Esophagus squamous epithelium (tissue), 5 donors: ENCODE measurements at places on chromosomes 7 and 10. TPM values are rescaled to one million over a fixed set of nuclear protein-coding genes. Genes with fewer than 3 reads are reported as not detected.
A peak's percentile ranks its signal among the peaks of the same experiment; 100 is the strongest.

The AASS gene
- 42.7 TPM for total RNA-seq

GRCh38 chr7:103660455-103661371, 214.7 kb upstream of the SLC26A5 start:
- no peaks in the 10 kb centered on the region for H3K4me1 ChIP-seq

DNA sequence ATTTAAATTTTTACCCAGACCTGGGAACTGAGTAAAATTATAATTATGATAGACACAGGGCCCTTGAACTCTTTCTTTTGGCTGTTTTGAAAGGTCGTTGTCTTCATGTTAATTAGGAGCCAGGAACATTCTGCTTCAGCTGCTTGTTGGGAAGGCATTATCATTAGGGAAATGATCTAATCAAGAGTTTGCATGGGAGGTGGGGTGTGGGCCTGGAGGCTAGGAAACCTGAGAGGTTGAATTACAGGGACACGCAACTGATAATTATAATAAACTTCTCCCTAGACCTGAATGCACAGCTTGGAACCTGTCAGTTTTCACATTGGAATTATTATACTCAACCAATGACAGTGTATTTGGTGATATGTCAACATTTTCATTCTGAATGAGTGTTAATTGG, 237.7 kb downstream of the CACNB2 start:
- DNase-seq = no peak
- no peaks in the 10 kb centered on the region for H3K4me1 ChIP-seq
- no peaks in the 10 kb centered on the region for H3K27me3 ChIP-seq

DNA sequence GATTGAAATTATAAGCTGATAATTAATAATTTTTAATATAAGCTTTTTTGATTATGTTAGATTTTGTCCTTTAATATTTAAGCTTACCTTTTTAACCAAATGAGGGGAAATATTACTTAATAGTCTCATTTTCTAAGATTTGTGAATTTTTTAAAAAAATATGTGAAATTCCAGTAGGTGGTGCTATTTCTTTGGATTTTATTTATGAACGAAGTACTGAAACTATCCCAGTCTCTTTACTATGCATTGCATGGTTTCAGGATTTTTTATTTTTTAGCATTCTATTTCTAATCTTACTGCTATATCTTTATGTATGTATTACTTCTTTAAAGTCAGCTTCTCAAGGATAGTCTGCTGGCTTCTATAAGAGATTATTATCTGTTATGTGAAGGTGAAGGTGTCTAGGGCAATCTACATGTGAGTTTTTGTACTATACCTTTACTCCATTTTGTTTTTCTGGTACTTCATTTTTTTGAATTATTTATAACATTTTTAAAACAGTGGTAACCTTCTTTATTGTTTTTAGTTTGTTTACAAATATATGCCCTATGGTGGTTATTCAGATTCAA, 78.3 kb downstream of the ATRNL1 start:
- H3K36me3 ChIP-seq = no peaks in the 10 kb centered on the region
- no peak overlapping the region for H3K27ac ChIP-seq
- H3K4me1 ChIP-seq = no peaks in the 10 kb centered on the region
- DNase-seq = no peak

- H3K4me3 ChIP-seq = no peak overlapping the region
- no peaks in the 10 kb centered on the region for H3K36me3 ChIP-seq
- H3K4me1 ChIP-seq = no peaks in the 10 kb centered on the region
- DNase-seq = no peak
- no peak overlapping the region for H3K27ac ChIP-seq
- no peaks in the 10 kb centered on the region for H3K27me3 ChIP-seq
Measured at GRCh38 chr7:31007634-31008033, 43.9 kb downstream of the GHRHR start.

GRCh38 chr7:20777377-20778062, 9.2 kb downstream of the SP8 start:
- no peak for DNase-seq
- H3K4me3 ChIP-seq = no peak overlapping the region
- no peak overlapping the region for H3K27ac ChIP-seq
- H3K27me3 ChIP-seq = peaks cover 13% of the 10 kb centered on the region
- no peaks in the 10 kb centered on the region for H3K36me3 ChIP-seq

- no peaks in the 10 kb centered on the region for H3K36me3 ChIP-seq
- H3K4me1 ChIP-seq = peaks cover 16% of the 10 kb centered on the region
- H3K27me3 ChIP-seq = no peaks in the 10 kb centered on the region
- DNase-seq = no peak
- no peak overlapping the region for H3K4me3 ChIP-seq
Measured at GRCh38 chr10:33418301-33418700, 83.8 kb upstream of the NRP1 start.

DNA sequence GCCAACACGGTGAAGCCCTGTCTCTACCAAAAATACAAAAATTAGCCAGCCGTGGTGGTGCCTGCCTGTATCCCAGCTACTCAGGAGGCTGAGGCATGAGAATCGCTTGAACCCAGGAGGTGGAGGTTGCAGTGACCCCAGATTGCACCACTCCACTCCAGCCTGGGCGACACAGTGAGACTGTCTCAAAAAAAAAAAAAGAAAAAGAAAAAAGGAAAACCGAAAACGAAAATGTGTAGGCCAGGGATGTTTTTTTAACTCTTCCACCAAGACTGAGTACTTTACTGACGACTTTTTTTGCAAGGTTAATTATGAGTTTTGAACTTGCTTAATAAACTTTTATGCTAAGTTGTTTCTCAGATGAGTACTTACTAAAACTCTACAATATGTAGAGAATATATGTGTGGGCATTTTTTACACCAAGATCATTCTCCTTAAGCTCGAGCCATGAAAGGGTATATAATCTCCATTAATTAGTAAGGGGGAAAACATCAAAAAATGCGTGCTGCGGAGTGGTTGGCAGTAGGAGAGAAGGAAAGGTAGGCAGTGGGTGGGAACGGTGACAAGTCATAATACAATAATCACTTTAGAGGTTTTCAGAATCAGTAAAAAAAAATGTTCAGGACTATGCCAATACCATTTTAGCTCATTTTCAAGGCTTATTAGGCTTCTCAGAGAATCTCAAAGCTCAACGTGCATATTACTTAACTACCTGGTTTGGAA, 8.6 kb upstream of the ADRB1 start:
- no peak overlapping the region for H3K27ac ChIP-seq
- H3K4me1 ChIP-seq = peaks cover 4% of the 10 kb centered on the region
- H3K27me3 ChIP-seq = no peaks in the 10 kb centered on the region
- no peaks in the 10 kb centered on the region for H3K36me3 ChIP-seq

DNA sequence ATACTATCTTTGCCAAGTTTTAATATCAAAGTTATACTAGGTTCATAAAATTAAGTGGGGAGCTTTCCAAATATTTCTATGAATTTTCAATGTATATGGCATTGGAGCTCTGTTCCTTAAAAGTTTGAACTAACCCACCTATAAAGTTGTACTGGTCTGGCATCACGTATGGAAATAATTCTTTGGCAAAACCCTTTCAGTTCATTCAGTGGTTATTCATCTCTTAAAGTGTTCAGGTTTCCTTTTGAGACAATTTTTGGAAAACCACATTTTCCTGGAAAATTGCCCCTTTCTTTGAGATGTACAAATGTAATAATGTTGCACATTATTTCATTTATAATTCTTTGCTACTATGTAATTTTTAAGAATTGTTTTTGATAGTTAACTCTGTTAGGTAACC, 62.5 kb upstream of the INPP5A start:
- no peaks in the 10 kb centered on the region for H3K27me3 ChIP-seq
- no peak for DNase-seq
- no peak overlapping the region for H3K4me3 ChIP-seq
- H3K27ac ChIP-seq = no peak overlapping the region

DNA sequence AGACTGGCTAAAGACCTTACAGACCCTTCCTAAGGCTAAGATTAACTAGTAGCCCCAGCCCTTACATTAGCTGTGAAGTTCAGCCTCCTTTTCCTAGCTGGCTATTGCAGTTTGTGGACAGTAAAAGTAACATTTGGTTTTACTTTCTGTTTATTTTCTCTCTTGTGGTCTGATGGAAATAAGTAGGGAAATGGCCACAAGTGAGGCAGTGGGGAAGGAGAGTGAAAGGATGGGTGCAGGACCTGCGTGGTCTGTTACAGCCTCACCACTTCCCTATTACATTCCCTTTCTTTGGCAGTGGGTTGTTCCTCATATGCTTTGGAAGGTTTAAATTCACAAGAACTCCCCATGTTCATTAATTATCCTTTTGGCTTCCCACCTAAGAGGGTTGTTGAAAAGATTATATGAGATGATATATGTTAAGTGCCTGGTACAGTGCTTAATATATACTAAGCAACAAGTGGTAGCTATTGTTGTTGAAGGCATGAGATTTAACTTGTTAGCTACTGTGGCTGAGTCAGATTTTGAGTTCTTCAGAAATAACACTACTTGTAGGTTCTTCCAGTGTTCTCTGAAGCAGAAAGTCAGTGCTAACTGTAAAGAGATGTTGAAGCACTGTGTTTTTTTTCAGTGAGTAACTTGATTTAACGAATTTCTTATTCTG, 181.7 kb downstream of the ST7 start:
- no peaks in the 10 kb centered on the region for H3K36me3 ChIP-seq
- no peak overlapping the region for H3K4me3 ChIP-seq
- no peaks in the 10 kb centered on the region for H3K27me3 ChIP-seq

DNA sequence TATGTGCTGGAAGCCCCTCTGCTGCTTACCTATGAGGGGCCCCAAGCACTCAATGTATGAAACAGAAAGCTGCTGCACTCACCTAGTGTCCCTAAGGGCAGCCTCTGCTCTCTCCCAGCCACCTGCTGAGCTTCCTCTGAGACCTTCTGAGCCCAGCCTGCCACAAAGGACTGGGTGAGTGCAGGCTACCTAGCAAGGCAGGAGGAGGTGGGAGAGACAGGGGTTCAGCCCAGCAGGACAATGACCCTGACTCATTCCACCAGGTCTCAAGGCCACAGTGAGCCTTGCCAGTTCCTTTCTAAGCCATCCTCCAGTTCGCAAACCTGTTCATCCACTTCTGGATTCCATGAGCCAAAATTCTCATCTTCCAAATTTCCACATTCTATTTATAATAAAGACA, 16.3 kb downstream of the VOPP1 start:
- peak overlapping the region; percentile 9 for H3K27ac ChIP-seq
- DNase-seq = no peak
- H3K4me1 ChIP-seq = peaks cover 25% of the 10 kb centered on the region
- no peak overlapping the region for H3K4me3 ChIP-seq
- H3K27me3 ChIP-seq = no peaks in the 10 kb centered on the region
- no peaks in the 10 kb centered on the region for H3K36me3 ChIP-seq

- H3K36me3 ChIP-seq = no peaks in the 10 kb centered on the region
- no peak overlapping the region for H3K4me3 ChIP-seq
- no peaks in the 10 kb centered on the region for H3K27me3 ChIP-seq
Measured at GRCh38 chr10:128018691-128019090, 107.5 kb downstream of the MKI67 start.

DNA sequence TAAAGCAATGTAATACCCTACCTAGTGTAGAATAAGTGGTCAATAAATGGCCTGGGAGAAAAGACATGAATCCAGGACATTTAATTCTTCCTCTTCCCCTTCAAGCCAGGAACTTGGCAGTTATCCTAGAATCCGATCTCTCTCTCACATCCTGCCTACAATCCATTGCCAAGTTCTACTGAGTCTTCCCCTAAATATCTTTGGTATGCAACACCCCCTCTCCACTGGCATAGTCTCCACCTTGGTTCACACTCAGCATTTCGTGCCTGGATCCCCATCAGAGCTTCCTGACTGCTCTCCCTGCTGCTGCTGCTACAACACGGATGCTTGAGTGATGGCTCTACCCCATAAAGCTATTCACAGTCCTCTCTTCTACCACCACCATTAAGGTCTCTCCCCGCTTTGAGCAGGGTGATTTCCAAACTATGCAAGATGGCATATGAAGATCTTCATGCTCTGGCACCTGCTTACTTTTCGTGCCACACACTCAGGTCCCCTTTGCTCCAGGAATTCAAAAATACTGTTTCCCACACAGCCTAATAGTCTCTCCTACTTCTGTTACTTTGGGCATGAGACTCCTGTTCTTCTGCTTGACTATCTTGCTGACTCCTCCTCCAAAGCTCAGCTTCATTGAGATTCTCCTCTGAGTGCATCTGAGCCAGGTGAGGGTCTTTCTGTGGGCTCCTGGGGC, 4.8 kb downstream of the ANK3 start:
- H3K27me3 ChIP-seq = no peaks in the 10 kb centered on the region
- no peak overlapping the region for H3K4me3 ChIP-seq
- no peak for DNase-seq

GRCh38 chr7:151540146-151540545, 20.5 kb upstream of the RHEB start:
- no peak for DNase-seq
- no peaks in the 10 kb centered on the region for H3K36me3 ChIP-seq
- H3K4me1 ChIP-seq = peaks cover 28% of the 10 kb centered on the region
- H3K27me3 ChIP-seq = no peaks in the 10 kb centered on the region
- H3K4me3 ChIP-seq = no peak overlapping the region

The GCK gene
- total RNA-seq = not detected

DNA sequence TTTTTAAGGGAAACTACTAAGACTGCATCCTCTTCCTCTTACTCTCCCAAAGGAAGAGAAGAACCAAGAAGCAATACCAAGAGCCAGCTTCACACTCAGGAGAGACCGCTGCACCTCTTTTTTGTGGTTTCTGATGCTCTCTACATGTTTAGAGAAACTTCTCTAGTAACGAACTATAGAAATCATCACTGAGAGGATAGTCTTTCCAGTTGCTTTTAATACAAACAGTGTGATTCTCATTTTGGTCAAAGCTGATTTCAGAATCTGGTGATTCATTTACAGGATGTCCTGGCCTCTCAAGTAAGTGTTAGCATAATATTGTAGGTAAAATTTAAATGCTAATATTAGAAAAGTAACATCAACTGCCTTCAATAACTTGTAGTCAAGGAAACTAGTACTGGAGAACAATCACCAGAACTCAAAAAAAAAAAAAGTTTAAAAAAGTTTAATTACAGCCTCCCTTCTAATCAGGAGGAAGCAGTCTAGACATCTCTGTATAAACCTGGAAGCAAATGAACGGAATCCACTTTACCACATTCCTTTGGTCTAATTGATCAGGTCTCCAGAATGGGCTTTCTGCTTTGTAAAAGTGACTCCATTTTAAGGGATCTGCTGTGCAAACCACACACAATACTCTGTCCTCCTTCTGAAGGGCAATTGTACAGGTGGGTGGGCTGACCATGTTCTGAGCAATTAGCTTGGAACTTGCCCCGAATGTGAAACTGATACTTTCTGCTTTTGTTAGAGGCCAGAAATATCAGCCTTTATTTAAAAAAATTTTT, 3.0 kb downstream of the LAMB1 start:
- no peaks in the 10 kb centered on the region for H3K36me3 ChIP-seq
- peak overlapping the region; percentile 79 for H3K4me3 ChIP-seq
- no peak for DNase-seq
- no peaks in the 10 kb centered on the region for H3K27me3 ChIP-seq

DNA sequence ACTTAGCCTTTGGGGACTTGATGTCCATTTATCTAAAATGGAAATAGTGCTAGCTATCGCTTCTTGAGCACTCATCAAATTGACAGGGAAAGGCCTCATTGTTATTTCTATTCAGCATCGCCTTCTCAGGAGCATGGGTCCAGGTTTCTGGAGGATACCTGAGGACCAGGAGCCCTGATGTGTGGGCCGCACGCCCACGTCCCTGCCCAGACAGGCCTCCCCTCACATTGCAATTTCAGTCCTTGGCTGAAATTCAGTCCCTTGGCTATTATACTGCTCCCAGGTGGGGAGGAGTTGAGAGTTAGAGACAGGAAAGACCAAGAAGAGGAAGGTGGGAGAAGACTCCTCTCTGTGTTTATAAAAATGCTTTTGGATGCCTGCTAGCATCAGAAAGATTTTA, 38.9 kb downstream of the GPRIN2 start:
- no peak overlapping the region for H3K27ac ChIP-seq
- H3K4me3 ChIP-seq = no peak overlapping the region
- H3K27me3 ChIP-seq = no peaks in the 10 kb centered on the region

The PLEKHS1 gene
- total RNA-seq = not detected

GRCh38 chr7:140525743-140526142, 46.4 kb upstream of the MKRN1 start:
- no peak overlapping the region for H3K27ac ChIP-seq
- no peaks in the 10 kb centered on the region for H3K36me3 ChIP-seq
- no peak for DNase-seq
- no peak overlapping the region for H3K4me3 ChIP-seq
- no peaks in the 10 kb centered on the region for H3K27me3 ChIP-seq
